ENCODE measurements at places on chromosomes 7 and 10.

DNA sequence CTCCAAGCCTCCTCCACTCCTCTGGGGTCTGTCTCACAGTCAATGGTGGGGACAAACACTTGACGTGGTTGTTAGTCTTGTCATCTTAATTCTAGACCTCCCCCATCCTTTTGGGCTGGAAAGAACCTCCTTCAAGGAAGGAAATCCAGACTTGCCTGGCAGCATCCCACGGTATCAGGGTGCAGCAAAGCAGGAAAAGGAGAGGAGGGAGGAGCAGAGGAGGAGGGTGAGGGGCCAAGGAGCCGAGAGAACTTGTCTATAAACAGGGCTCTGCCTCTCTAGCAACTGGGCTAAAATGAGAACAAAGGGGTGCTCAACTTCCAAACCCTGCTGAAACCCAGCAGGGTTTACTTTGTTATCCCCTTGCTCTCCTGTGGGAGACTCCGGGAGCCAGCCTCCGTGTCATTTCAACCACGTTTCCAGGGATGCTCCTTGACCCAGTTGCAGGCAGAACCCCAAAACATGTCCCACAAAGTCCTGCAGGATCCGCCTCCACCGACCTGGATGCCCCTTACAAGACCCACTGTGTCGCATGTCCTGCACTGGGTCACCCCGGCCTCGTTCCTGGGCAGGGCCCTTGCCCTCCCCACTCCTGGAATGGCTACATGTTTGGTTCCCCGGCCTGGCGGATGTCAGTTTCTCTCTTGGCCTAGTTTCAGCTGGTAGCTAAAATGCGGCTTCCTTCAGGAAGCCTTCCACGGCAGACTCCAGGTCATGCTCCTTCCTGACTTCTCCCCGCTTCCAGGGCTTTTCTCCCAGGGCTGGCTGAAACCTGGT, 69.7 kb upstream of the MGMT start:
- DNase-seq, result no peak

GRCh38 chr10:124697837-124698544, 46.2 kb downstream of the FAM53B start:
- peak; percentile 38 for DNase-seq

GRCh38 chr7:30851651-30852307, 59.9 kb upstream of the AQP1 start:
- DNase-seq, result no peak

DNA sequence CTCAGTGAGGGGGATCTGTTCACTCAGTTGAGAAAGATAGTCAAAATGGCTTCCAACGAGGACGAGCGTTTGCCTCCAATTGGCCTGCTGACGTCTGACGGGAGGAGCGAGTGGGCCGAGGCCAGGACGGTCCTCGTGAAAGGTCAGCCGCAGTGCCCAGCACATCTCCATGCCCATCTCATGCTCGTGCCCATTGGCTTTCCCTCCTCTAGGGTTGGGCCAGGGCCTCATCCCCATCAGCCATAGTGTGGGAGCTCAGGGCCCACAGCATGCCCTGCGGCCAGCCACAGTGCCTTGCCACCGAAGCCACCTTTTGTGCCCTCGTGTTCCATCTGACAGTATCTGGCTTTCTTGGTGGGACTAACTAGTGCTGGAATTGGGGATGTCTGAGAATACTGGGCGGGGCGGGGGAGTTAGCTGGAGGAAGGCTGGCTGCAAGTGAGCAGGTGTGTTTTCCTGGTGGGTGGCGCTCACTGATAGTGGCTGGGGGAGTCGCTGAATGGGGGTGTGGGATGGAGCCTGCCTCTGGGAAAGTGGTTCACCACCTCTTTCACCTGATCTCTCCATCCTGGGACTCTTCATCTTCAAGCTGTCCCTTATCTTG, 13.9 kb downstream of the CHAT start:
- DNase-seq, result no peak

- DNase-seq, result no peak
Measured at GRCh38 chr10:5018134-5018533, 14.5 kb upstream of the AKR1C2 start.

DNA sequence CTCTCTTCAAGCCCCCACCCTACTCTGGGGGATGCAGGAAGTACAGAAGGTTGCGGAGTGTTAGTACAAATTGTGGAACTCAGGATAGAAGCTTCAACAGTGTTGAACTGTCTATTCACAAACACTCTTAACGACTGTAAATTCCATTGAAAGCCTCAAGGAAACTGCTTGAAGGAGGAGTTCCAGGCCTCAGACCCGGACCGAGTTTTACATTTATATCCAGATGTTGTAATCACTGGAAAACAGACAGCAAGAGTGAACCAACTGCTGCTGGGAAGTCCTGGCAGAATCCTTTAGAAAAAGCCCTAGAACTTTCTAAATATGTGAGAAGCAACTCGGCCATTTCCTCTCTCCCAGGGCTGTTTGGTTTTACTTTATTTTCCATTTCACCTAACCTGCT, 84.1 kb upstream of the LRRC18 start:
- DNase-seq, result no peak

GRCh38 chr7:39127058-39127457, 149.3 kb downstream of the POU6F2 start:
- DNase-seq, result no peak

DNA sequence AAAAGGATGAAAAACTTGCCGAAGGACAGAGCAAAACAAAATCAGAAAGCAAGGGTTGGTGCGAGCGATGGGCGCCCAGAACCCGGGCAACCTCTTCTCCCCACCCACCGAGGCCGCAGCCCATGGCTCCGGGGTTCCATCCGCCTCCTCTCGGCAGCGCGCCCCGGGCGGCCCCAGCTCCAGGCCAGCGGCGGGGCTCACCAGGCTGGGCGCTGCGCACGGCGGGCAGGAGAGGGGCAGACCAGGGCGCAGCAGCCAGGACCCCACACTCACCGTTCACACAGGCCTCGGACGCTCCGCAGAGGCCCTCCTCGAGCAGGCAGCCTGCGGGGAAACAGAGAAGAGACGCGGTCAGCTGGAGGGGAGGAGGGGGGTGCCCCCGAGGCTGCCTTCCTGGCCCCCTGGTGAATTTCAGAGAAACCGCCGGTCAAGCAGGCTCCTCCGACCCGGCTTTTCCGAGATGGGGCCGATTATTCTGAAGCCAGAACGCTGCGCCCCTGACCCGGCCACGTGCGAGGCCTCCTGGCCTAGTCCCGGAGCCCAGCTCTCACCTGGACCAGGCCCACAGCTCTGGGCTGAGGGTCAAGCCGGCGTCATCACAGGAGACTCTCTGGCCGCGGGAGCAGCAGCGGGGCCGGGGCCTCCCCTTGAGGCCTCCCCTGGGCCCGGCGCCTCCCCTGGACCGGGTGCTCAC, 98.0 kb downstream of the PTPRN2 start:
- no peak for DNase-seq

DNA sequence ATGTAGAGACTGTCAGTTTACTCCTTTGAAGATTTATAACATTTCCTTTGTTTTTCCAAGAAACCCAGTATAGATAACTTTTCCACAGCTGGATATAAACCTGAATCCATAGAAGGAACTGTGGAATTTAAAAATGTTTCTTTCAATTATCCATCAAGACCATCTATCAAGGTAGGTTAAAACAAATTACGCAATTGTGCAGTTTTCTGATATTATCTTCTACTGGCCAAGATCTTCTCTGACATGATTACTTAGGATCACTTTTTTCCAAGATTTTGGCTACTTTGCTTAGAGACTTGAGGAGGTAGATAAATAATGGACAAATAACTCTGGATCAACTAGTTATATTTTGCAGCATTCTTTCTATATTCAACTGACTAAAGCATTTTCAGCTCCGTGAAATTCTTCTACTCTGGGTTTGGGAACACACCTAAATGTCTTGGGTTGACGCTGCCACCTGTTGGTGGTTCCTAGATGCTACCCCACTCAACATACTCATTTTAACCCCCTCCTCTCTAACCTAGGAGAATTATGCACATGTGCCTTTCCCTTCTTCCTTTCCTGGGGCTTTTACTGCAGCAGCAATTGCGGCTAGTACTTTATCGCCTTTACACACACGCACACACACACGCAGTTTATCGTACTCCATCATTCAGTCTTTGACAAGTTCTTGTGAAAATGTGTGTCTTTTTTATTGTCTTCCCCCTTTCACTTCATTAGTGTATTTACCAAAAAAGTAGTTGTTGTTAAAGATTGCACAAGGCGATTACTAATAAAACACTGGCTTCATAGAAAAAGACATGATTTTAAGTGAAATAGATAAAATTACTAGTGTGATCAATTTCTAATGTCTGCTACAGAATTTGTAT, 32.7 kb downstream of the ABCB5 start:
- DNase-seq, result no peak

- DNase-seq, result no peak
Measured at GRCh38 chr10:19728964-19729363, 87.3 kb upstream of the PLXDC2 start.

DNA sequence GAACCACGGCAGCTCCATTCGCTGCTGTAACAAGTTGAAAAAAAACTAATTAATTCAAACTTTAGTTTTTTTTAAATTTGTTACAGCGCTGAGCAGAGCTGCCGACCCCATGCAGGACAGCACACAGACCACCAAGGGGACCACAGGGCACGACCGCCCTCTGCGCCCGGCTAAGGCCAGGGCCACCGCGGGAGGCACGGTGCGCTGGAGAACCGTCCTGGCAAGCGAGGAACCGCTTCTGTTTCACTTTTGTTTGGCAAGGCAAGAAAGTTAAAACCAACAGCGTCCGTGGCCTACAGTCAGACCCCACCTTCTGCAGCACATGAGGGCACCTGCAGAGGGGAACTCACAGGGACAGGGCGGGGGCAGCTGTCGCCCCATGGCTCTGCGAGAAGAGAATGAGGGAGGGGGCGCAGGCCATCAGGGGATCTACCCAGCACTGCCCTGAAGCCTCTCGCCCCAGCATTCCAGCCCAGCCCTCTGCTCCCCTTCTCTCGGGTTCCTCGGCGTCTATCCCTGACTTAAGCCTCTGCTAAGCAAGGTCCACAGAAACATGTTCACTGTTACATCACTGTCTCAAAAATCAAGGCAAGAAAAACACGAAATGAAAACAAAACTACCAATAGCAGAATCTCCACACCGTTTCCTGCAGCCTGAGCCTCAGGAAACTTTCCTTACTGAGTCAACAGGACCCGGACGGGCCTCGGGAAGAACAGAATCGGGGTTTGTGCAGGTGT, 204.4 kb downstream of the DIP2C start:
- DNase-seq, result peak; percentile 13

- no peak for DNase-seq
Measured at GRCh38 chr10:122062831-122063674, 74.1 kb downstream of the TACC2 start.

DNA sequence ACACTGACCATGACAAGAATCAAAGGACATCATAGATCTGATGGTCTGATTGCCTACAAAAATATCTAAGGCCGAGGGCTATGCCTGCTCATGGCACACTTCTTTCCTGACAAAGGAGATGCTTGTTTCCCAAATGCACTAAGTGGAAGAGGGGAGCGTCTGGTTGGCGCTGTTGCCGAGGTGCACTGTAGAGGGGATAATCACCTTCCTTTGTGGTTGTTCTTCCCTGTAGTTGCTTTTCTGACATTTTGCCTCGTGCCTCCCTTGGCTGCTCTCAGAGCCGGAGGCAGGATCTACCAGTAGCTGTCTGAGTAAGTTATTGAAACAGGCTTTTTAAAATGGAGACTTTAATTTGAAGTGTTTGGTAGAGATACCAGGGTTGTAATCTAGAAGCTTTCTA, 352.0 kb downstream of the SORCS3 start:
- DNase-seq, result no peak

GRCh38 chr10:121510201-121510771, 88.0 kb downstream of the FGFR2 start:
- DNase-seq, result no peak

DNA sequence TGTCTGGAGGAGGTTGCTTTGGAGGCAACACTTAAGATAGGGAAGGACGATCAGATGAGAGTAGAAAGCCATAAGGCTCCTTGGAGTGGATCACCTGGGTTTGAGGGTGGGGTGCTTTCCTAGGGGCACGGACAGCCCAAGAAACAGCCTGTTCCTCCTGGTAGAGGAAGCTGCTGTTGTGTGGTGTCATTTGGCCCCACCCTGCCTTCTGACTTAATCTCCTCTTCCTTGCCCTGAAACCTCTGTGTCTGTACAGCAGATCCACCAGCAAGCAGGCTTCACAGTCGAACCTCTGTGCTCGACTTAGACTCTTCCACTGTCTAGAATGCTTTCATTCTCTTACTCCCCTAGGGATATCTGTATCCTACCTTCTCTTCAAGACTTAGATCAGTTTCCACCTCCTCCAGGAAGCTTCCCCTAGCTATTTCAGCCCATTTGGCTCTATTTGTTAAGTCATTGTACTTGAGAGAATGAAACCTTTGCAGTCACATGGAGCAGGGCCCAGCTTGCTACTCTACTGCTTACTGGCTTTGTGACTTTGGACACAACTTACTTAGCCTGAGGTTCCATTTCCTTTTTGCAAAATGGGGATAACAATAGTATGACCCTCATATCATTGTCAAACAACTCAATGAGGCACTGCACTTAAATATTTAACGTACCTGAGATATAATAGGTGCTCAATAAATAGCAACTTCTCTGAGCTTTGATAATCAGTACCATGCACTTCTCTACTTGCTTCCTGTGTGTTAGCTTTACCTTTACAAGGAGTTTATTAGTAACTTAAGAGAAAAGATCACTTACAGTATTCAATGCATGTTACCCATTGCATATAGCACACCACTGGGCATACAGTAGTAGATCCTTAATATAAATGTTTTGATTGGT, 5.0 kb downstream of the MXI1 start:
- peak; percentile 44 for DNase-seq

DNA sequence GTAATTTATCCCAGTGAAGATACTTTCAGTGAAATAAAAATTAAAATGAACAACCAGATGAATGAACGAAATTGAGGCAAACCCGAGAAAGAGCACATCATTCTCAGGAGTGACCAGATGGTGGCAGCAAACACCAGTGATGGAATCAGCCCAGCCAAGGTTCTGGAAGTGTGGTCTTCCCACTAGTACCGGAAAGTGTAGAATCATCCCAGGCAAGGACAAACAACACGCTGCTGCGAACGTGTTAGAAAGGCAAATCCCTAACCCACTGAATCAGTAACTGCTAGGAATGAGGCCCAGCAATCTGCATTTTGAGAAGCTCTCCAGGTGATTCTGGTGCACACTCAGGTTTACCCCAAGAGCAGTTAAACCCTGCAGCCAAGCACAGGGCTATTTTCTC, 15.5 kb upstream of the SLC18A3 start:
- no peak for DNase-seq

DNA sequence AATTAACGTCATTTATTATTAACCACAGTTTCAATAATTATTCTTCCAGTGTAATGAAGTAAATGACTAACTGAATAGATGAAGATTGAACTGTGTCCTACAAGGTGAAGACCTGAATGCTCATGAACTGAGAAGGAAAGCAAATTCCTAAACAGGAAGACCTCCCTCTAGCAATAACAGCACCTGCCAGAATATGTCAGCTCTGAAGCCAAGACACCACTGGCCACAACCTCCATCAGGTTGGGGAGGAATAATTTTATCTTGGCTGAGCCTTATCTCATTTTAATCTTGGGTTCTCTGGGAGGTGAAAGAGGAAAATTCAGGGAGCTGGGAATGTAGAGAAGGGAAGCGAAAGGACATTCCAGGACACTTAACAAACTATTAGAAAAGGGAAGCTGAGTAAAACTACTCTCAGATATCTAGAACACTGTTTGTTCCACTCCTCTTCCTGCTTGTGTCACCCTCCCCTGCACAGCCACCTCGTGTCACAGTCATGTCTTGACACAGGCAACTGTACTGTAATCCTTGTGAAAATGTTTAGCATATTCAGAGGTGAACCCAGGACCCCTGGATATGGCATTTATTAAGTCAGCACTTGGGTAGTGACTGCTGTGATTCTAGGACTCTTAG, 4.6 kb upstream of the SLC13A1 start:
- no peak for DNase-seq

- no peak for DNase-seq
Measured at GRCh38 chr10:123841115-123841514, 50.5 kb downstream of the CPXM2 start.

Data from activated effector memory CD4-positive, alpha-beta T cell treated with Interleukin-2 at 50 U/mL for 16 hours (primary cell).